ENCODE measurements at places on chromosomes 7 and 10.

DNA sequence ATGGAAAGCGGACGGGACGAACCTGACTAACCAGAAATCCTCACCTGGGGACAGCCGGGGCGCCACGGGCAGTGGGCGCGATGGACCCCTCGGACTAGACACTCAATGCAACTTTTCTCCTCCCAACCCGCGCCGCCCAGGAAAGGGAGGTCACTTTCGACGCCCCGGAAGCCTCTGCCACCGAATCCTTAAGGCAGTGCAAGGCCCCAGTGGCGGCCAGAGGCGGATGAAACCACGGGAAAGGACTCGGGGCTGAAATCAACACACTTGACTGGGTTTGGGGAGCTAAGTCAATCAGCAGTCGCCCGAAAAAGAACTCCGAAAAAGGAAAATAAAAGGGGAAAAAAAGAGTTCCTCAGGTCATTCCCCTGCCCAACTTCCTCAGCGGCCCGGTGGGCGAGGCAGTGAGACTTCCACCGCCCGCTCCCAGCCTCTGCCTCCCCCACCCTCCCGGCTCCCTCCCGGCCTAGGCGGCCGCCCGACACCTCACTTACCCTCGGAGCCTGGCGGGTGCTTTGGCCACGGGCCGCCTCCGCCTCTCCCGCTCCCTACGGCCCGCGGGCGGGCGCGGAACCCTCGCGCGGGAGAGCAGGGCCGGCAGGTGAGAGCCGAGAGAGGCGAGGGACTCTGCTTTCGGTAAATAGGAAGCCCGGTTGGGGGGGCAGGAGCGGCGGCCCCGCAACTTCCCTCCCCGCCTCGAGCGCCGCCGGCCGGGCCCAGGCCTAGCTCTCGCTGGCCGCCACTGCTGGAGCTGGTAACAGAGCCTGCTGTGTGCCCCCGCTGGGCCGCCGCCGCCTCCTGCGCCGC is 518 bp downstream of the WAPL start:
- peak; percentile 70 for DNase-seq

DNA sequence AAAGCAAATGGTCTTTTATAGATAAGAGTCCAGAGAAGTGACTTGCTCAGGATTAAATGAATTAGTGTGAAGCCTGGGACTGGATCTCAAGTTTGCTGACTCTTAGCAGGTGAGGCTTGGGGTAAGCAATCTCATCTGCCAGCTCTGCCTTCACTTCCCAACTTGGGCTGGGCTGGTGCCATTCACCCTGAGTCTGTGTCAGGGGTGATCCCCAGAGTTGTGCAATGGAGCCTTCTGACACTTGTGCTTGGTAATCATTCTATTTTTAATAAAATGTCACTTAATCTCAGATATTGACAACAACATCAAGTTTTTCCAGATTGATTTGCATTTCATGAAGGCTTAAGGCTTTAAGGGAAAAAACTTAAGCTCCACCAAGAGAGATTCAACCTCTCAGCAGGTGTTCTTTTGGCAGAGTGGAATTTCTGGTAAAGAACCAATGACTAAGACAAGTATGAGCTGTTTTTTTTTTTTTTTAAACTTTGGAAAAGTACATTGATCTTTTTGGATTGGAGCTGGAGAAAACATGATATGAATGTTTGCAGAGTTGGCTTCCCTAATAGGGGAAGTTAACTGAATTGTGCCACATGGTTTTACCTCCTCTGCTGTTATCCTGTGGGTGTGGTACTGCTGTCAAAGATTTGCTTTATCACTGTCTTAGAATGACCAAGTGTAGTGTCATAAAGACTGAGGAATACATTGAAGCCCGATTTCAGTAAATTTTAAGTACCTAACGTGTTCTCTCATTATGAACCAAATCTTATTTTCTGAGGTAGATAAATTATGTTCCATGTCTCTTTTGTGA is 48.6 kb upstream of the GPR37 start:
- no peak for DNase-seq

DNA sequence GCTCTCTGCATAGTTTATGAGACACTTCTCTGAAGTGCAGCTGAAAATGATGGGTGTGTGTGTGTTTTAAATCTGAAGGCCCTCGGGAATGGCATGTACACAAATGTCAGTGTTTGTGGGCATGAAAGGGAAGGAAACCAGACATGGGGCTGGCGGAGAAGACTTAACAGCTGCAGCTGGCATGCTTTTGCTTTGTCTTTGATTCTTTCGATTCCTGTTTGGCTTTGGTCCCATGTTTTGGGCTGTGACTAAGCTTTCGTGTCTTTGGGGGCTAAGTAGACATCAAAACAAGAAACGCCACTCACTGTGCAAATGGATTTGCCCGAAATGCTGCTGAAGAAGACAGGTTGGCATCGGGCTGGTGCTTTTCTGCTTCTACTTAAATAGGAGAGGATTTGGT is 179.3 kb downstream of the PFKFB3 start:
- no peak for DNase-seq

- DNase-seq: no peak
These were observed 31.1 kb downstream of the DAGLB start for GRCh38 chr7:6416516-6417145.

DNA sequence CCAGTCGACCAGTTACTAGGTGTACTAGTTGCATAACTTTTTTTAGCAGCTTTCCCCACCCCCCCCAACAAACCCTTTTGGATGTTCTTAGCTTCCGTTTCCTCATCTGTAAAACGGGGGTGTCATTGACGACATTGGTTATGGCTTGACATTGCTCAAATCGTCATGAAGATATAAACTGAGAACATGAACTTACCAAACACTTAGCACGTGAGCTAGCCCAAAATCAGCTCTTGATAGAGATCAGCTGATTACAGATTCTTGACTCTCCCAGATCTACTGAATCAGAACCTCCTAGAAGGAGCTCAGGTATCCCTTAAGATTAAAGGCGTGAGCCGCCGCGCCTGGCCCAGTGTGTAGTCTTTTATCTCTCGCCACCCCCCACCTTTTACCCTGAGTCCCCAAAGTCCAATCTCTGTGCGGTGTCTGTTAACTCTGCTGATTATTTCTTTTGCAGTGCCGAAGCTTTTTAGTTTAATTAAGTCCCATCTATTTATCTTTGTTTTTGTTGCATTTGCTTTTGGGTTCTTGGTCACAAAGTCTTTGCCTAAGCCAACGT is 1.0 kb upstream of the GNA12 start:
- DNase-seq: no peak

DNA sequence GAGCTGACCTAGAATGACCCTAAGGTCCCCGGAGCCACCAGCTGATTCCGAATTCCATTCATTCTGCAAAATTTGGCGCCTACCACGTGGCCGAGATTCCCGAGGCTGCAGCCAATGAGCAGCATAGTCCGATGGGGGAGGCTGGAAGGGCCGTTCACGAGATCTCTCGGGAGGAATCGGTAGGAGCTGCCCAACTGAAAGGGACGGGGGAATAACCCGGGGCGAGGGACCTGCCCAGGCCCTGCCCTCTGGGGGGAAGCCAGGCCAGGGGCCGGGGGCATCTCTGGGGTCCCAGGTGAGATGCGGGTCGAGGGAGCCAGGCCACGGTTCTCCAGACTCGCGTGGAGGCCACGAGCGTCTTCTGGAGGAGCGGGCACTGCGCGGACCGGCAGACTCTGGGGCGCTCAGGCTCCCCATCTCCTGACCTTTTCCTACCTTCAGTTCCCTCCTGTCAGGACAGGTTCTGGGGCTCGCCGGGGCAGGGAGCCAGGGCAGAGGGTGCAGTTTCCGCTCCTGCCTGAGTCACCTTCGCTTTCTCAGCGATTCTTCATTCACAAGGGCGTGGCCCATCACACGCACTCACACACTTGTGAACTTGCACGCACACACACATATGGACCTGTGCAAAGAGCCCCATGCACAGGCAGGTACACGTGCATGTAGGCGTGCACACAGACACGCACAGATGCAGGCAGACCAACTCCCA is 173.4 kb downstream of the RNF216 start:
- DNase-seq: no peak

DNA sequence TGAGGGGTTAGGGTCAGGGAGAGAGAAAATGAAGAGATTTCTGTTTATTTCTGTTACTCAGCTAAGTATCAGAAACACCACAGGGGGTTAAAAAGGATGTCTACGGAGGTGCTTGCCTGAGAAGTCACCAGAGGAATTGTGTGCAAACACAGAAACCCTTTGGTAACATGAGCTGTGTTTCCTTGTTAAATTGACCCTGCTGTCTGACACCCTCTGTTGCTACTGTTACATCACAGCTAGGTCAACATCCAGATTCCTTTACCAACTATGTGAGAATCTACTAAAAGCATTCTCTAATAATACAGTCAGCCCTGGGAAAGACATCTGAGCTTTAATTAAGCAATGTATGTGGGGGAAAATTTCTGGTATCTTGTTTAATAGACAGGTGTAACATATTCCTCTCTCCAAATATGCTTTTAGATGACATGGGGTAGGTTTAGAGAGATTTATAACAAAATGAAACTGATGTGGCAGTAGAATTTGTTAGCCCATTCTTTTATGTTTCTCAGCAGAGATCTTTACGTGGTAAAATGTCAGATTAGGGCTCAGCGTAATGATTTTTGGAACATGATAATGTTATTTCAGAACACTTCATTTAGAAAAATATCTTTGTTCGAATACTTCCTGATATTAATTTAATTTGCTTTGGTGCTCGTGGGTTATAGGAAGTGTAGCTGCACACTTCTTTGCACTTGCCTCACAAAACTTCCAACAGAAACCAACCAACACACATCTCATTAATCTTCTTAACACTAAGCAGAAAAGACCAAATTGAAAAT is 168.0 kb upstream of the AHR start:
- DNase-seq: no peak

DNA sequence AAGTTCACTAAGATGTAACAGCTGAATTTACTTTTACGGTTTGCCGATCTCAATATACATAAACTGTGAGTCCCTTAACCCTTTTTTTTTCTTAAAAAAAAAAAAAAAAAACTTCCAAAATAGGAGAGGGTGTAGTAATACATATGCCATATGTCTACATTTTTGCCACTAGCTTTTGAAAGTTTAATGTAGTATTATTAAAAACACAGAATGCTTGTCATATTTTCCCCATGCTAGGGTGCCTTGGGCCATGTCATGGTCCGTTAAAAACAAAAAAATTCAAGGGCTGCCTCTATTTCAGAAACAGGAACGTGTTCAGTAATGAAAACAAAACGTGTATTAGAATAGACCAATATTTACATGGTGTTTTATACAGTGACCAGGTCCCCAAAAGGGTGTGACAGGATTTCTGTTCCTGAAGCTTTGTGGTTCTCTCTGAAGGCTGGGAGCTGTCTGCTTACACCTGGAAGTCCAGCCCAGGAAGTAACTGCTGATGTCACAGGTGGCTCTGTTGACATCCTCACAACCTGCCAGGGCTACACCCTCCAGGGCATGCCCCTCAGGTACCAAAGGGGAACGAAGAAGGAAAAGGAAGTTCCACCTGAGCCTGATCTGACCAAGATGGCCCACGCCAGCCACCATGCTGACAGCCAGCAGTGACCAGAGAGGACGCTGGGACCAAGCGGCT is 79.0 kb downstream of the COBL start:
- DNase-seq: no peak

DNA sequence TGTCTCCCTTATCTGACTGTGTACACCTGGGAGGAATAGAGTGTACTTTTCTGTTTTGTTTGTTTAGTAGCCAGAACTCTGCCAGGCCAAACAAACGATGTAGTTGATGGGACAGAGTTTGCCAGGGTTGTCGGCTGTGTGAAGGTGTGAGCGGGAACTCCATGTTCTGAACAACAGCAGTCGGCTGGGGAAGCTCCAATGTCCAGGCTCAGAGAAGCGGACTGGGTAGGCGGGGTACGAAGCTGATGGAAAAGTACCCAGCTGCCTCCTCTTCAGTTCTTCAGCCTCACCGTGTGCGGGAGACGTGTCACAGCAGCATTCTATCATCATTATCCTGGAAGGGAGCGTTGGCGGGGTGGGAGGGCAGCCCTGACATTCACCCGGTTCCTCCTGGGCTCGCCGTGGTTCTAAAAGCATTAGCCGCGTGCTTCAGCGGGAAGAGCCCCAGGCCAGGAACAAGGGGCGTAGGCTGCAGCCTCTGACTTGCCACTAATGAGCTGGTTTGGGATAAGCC is 52.9 kb downstream of the PFKFB3 start:
- no peak for DNase-seq

GRCh38 chr10:1044146-1044545 is 4.8 kb downstream of the IDI1 start:
- no peak for DNase-seq

DNA sequence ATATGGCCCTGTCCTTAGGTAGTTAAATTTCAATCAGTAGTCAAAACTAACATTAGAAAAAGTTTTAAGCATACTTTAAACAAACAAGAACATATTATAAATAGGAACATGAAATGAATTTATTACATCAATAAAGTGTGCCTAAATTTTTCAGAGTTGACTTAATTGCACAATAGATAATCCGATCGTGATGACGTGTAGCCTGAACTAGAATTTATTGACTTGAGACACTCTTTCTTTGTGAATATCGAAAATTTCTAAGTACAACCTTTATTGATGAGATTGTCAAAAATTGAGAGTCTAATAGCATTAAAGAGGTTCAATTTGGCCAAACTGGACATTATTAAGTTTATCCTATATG is 56.0 kb downstream of the CALD1 start:
- DNase-seq: no peak

DNA sequence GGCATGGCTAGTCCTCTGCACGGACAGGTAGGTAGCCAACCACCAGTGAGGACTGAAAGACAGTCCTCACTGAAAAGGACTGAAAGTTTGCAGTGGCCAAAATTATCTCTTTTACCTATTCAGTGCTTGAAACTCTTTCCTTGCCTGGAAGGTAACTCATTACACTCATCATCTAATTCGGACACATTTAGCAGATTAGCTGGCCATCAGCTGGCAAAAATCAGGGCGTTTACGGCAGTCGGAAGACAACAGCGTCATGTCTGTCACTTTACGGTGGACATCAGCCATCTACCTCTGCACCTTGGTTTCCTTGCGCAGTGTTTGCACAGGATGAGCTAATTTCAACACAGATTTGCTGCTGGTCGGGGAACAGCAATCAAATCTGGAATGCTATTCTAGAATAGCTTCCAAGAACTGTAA is 740 bp downstream of the ANXA7 start:
- DNase-seq: no peak

DNA sequence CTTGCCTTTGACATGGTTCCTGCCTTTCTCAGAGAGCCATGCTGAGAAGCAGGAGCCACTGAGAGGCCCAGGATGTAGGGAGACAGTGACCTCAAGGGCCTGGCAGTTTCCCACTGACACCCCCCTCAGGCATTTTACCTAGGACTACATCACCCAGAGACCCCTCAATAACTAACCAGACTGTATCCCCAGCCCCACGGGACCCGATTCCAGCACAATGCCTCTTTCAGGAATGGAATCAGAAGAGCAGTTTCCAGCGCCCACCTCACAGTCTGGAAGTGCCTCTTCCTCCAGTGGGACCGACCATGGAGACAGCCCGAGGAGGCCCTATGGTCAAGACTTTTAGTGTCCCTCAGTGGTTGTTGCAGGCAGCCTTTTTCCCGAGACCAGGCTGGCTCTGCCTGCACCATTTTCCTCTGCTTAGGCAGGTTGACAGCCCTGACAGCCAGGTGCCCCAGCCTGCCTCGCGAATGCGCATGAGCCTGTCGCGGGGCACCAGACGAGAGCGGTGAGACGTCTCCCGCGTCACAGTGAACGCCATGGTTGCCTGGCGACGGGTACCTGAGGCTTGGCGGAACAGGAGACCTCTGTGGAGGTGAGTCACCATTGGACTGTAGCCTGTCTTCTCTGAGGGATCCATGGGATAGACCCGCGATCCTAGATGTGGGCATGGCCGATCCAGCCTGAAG is 28.4 kb upstream of the ZNF273 start:
- no peak for DNase-seq

All from activated T-cell treated with anti-CD3 and anti-CD28 coated beads, Interleukin-2, amount 50 U/mL, for 48 hours (primary cell).